ENCODE measurements at places on chromosomes 13 and 19.
A peak's percentile ranks its signal among the peaks of the same experiment; 100 is the strongest.

- DNase-seq = no peak
These were observed 589 bp upstream of the S1PR2 start for GRCh38 chr19:10231612-10232228.

DNA sequence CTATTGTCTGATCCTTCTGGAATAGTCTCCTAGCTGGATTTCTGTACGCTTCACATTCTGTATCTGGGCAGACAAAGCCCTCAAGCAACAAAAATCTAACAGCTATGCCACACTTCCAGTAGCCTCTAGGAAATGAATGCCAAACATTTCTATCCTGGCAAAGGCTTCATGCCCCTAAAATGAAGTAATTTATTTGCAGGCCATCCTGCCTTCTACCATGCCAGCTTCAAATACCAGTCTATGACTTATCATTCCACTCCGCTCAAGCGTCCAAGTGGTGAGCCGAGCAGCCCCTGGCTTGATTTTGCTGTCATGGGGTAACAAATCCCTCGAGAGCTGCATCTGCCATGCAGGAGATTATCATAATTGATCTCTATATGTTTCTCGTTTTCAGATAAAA is 86.9 kb downstream of the LHFPL6 start:
- no peak for DNase-seq

DNA sequence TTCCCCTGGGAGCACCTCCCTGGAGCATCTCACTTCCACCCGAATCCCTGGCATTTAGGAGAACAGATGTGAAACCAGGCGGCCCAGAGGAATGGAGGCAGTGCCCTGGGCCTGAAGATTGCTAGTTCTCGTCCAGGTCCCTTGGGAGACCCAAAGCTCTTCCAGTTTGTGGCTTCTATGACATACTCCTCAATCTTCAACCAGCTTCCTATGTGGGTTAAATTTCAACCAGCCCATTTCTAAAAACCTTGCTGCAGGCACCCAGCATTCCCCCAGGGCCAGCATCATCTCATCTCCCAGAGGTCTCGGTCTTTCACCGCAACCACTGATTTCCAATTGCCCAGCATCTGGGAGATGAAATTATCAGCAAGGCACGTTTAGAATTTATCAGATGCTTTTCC is 46.0 kb upstream of the STK24 start:
- DNase-seq = no peak

GRCh38 chr13:27842571-27842970 is 50.3 kb downstream of the GSX1 start:
- DNase-seq = no peak

DNA sequence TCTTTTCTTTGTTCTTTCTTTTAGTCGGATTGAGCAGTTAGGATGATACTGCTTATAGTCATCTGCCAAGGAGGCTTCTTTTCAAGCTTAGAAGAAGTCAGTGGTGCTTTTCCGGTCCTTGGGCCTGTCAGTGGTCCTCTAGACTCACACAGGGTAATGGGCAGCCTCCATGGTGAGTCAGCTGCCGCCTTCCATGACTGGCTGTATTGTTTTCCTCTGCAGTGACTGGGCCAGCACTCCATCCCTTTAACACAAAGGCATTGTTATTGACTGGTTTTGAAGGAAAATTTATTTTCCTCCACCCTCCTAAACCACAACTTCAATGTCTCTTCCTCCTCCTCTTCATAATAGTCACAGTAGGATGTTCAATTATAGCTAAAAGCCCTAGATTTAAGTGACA is 47.1 kb upstream of the CNMD start:
- DNase-seq = no peak

GRCh38 chr13:29943686-29944085 is 93.3 kb upstream of the UBL3 start:
- no peak for DNase-seq

DNA sequence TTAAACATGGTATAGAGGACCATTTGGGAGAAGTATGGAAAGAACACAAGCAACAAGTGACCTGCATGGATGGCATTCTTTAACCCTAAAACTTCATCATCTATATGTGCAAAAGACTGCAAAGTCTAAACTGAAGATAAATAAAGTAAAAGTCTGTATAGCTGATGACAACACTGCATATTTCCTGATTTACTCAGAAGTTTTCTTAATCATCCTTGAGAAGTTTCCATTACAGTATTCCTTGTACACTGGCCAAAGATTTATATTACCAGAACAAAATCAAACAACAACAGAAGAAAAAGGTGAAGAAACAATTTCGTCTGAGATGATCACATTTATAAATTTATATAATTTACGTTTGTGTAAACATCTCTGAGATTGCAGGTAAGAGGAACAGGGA is 805.7 kb downstream of the PCDH9 start:
- DNase-seq = no peak

GRCh38 chr13:106882246-106882645 is 314.3 kb upstream of the ARGLU1 start:
- peak; percentile 89 for DNase-seq

GRCh38 chr13:26460648-26461047 is 96.8 kb upstream of the WASF3 start:
- DNase-seq = no peak

DNA sequence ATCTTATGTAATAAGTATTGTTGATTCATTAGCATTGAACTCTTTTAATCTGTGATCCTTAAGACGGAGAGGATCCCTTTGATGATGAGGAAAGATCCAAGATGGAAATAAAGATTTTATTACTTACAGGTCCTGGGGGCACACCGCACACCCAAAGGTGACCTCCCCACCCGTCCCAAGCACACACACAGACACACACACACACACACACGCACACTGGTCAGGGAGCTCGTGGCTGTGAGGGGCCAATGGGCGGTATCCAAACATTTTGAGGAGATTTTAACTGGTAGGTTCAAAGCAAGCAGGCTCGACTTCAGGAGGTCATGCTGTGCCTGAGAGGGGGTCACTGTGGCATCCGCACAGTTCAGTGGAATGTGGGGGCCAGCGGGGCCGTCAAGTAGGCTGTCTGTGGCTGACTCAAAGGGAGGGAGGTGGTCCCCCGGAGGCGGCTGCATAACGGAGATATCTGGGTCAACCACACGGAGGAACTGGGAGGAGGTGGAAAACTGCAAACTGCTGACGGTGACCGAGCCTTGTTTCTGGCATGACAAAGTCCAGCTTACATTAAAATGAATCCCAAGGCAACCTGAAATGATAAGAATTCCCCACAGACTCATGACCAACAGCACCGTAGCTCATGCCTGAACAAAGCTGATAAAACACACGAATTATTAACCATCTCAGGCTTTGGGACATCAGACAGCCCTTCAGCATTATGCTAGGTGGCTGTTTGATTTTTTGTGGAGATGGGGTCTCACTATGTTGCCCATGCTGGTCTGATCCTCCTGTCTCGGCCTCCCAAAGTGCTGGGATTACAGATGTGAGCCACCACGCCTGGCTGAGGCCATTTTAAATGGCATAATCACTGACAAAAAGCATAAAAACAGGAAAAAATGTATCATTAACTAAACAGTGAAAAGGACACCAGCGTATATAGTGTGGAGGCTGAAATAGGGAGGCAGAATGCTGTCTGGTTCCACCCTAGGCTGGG is 20.9 kb upstream of the SIGLEC11 start:
- DNase-seq = no peak

- DNase-seq = no peak
These were observed 28.6 kb downstream of the RFXAP start for GRCh38 chr13:36847606-36848005.

DNA sequence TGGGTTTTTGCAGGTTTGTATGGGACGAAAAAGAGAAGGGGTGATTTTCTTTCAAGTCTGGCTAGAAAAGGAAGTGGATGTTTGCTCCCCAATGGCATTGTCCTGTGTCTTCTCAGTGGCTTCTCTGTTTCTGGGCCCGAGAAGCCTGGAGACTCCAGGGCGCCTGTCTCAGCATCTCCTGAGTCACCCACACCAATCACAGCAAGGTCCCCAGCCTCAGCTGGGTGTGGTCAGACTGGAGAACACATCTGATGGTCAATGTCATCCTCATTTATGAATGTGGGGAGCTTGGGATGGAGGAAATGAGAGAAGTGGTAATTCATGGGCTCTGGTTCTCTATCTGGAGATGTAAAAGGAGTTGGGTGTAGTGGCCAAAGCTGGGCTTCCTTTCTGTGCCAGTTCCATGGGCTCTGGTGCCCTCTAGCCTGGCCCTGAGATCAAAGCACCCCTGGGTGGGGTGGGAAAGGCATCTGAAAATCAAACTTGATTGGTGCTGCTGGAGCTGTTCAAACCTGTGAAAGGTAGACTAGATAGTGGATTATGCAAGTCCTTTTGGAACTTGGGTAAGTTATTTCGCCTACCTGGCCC is 13.4 kb downstream of the RASL11A start:
- DNase-seq = no peak

- DNase-seq = no peak
These were observed 34.0 kb downstream of the SERPINE3 start for GRCh38 chr13:51373451-51373850.

DNA sequence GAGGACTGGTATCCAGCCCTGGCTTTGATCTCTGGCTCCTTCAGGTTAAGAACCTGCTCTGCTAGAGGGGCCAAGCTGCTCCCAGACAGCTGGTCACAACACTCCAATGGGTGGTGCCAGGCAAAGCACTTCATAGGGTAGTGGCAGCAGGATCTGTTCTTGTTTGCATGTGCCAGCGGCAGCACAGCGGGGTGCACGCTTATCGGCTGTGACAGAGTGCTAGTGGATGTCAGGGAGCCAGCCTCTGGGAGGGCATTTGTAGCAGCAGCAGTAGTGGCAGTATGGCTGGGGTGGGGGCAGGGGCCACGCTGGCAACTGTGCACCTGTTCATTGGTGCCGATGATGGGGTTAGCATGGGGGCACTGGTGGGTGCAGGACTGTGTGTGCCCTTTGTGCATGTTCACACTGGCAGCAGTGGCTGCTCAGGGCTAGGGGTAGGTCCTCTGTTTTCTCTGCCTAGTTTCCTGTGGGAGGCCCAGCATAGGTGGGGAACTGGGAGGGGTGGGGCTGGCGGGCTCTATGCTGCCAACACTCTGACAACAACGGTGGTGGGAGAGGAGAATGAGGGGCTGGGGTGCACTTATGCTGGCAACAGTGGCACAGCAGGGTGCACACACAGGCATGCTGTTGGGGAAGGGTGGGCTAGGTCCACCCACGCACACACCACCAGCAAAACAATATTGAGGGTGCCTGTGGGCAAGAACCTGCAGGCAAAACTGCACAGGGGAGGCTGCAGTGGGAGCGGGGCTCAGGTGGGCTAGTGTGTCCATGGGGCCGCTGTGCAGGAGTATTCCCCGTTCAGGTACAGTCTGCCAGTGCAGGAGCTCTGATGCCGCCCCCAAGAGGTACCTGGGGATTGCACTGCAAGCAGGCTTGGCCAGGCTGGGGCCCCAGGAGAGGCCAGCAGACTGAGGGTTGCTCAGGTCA is 19.3 kb downstream of the AP1M1 start:
- no peak for DNase-seq

DNA sequence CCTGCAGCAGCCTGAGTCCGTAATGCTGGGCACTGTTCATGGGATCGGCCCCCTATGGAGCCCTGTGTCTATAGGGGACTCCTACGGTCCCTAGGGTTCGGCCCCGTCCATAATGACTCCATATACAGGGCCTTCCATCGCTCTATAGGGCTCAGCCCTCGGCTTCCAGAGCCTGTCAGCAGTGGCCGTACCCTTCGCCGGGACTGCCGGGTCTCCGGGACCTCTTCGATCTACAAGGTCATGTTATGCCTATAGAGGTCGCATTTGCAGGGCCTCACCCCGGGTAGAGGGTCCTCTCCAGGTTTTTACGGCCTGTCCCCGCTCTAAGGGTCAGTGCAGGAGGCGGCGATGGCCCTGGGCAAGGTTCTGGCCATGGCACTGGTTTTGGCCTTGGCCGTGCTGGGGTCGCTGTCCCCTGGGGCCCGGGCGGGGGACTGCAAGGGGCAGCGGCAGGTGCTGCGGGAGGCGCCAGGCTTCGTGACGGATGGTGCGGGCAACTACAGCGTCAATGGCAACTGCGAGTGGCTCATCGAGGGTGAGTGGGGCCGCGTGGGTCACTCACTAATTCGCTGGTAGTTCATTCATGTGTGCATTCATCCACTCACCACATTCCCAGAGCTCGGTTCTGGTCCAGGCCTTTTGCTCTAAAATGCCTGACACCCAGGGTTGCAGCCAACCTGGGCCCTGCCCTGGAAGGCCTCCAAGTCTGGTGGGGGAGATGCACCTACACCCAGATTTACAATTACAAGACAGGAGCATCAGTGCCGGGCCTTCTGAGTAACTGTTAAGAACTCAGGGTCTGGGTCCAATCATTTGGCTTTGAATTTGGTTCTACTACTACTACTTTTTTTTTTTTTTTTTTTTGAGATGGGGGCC is 699 bp downstream of the MEGF8 start:
- no peak for DNase-seq

DNA sequence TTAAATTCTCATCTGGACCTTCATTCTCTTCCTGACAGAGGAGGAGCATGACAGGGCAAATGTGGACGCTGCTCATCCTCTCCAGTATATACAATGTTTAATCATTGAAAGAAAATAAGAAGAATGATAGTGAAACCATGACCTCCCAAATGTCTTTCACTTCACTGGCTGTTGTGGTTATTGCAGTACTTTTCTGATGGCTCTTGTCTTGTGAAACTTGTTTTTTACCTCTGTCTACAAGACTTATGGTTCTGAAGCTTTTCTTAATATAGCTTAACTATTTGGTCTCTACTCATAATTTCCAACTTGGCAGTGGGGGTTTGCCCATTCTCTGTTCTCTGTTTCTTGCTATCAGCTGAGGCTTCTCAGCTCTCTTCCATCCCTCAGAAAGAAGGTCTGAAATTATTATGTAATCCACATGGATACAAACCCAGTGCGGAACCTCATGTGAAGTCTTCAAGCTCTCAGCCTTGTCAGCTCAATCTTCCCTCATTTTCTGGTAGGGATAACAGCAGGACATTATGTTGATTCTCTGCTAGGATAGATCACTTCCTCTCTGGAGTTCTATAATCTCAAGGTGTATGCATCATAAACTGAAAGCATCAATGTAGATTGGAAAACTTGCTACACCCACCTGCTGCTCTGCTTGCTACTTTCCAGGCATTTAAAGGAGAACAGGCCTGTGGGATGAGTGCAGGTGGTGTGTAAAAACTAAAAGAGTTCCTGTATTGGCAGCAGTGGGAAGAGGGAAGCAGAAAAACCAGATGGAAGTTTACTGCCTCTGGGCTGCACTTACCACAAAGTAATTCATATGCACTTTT is 250.3 kb upstream of the HTR2A start:
- no peak for DNase-seq

DNA sequence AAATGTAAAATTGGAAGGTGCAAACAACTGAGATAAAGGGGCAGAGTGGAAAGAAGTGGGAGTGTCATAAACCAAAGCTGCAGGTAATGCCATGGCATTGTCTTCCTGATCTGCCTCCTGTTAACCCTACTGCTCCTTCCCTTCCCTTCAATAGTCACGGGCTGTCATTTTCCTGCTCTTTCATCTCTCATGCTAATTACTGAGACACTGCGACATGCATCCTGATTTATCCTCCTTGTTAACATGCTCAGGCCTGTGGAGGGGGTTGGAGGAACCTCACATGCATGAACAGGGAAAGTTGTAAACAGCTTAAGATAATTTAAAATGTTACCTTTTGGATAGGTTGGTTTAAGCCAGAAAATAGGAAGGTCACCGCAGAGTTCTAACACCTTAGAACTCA is 27.2 kb downstream of the CNMD start:
- no peak for DNase-seq

GRCh38 chr19:6234527-6234926 is 45.2 kb downstream of the MLLT1 start:
- no peak for DNase-seq

Data from neural progenitor cell (in vitro differentiated cells).